Kidney (tissue), 22 donors: ENCODE measurements at places on chromosomes 1 and 21. TPM values are rescaled to one million over a fixed set of nuclear protein-coding genes. Genes with fewer than 3 reads are reported as not detected.
A peak's percentile ranks its signal among the peaks of the same experiment; 100 is the strongest.

DNA sequence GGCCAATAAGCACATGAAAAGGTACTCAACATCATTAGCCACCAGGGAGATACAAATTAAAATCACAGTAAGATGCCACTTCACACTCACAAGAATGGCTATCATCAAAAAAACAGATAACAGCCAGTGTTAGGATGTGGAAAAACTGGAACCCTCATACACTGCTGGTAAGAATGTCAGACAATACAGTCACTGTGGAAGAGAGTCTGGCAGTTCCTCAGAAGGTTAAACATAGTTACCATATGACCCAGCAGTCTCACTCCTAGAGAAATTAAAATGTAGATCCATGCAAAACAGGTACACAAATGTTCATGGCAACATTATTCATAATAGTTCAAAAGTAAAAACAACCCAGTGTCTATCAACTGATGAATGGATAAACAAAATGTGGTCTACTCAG lies 33.3 kb downstream of the LDLRAD1 start:
- H3K27ac ChIP-seq: no peak overlapping the region
- H3K4me3 ChIP-seq: no peak overlapping the region
- H3K36me3 ChIP-seq: no peaks in the 10 kb centered on the region
- no peaks in the 10 kb centered on the region for H3K27me3 ChIP-seq
- no peak for DNase-seq

DNA sequence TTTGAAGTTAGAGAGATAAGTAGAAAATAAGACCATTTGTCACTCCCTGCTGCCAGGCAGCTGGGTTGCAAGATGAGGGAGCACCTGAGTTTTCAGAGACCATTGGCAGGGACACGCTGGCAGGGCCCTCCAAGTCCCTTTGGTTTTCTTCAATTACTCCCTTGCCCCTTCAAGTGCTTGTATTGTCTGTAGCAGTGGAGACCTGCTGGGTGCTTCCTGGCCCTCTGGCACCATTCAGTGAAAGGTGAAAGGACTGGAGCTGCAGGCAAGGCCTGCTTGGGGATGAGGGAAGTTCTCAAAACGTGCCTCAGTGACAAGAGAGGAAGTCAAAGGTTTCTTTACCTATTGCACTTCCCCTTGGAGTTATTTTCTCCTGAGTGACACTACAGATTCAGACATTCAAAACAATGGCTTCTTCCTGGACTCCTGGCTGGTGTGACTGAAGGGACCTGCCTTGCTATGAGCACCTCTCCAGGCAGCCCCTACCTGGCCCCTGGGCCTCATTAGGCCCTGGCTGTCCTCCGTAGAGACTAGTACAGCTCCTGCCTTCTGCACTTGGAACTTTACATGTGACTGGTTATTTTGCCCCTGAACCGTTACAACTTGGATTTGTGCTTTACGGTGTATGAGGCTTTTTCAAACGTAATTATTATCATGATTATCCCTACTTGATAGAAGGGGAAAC lies 100.1 kb downstream of the C1orf21 start:
- DNase-seq: no peak
- no peaks in the 10 kb centered on the region for H3K27me3 ChIP-seq
- H3K27ac ChIP-seq: no peak overlapping the region
- no peaks in the 10 kb centered on the region for H3K4me1 ChIP-seq
- H3K36me3 ChIP-seq: no peaks in the 10 kb centered on the region
- no peak overlapping the region for H3K4me3 ChIP-seq

Gene S100B
- total RNA-seq: 6.9 TPM

Gene TGFBR3
- total RNA-seq: 57.9 TPM

Gene GNL2
- 35.9 TPM for total RNA-seq

- no peak overlapping the region for H3K4me3 ChIP-seq
- H3K27ac ChIP-seq: no peak overlapping the region
- H3K27me3 ChIP-seq: no peaks in the 10 kb centered on the region
- H3K4me1 ChIP-seq: no peaks in the 10 kb centered on the region
- DNase-seq: no peak
Observed at GRCh38 chr1:225845097-225845496, 35.2 kb downstream of the EPHX1 start.

- H3K4me3 ChIP-seq: no peak overlapping the region
- peak; percentile 67 for DNase-seq
- H3K36me3 ChIP-seq: no peaks in the 10 kb centered on the region
- peaks cover 5% of the 10 kb centered on the region for H3K4me1 ChIP-seq
Observed at GRCh38 chr21:42463861-42464515, 32.0 kb downstream of the RSPH1 start.

- DNase-seq: no peak
- H3K27ac ChIP-seq: no peak overlapping the region
- no peaks in the 10 kb centered on the region for H3K36me3 ChIP-seq
Observed at GRCh38 chr1:53075206-53075605, 13.2 kb downstream of the PODN start.

Gene OR2L13
- total RNA-seq: not detected

DNA sequence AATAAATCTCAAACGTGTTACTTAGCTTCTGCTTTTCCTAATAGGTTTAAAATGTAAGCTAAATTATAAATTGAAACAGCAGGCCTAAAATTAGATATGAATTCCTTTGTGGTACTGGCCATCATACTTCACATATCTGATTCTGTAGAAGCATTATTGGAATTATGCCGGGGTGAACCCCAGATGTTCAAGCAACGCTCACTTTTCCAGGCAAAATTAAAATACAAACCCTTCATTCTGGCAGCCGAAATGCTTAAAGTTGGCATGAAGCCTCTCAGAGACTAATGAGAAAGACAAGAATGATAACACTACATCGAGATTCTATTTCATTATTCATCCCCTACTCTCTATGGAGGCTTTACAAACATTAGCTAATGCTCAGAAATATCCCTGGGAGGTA lies 1352.7 kb upstream of the ADGRL2 start:
- no peak for DNase-seq
- no peak overlapping the region for H3K27ac ChIP-seq
- no peaks in the 10 kb centered on the region for H3K4me1 ChIP-seq
- H3K36me3 ChIP-seq: no peaks in the 10 kb centered on the region

Gene CD52
- 30.8 TPM for total RNA-seq

Gene KCNJ9
- total RNA-seq: not detected

DNA sequence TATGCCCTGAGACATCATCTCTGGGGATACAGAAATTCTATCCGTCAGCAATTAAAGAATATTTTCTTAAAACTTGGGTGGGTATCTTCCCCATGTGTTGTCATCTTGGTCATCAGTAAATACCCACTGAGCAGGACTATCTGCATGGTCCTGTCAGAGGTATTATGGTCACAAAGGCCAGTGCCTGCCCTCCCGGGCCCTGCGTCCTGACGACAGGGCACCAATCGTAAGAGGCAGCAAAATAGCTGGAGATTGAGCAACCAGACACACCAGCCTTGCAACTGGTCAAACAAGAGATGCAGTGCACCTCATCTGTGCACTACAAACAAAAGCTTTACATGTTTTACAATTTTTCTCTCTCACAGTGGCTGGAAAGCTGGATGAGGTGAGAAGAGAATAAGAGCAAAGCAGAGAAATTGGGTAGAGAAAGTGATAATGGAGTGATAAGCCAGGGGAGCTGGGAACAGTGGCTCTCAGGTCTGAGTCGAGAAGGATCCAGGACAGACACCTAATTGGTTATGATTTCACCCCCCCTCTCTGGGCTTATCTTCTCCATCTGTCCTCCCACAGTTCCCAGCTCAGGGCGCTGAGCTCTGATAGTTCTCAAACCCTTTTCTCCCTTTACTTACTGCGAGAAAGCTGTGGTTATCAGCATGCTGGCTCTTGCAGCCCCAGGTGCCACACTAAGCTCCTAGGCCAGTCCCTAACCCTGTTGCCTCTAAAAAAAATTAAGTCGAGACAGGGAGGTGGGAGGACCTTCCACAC lies 8.8 kb upstream of the SRP9 start:
- no peak for DNase-seq
- no peak overlapping the region for H3K27ac ChIP-seq
- H3K4me3 ChIP-seq: no peak overlapping the region
- no peaks in the 10 kb centered on the region for H3K36me3 ChIP-seq
- H3K27me3 ChIP-seq: no peaks in the 10 kb centered on the region

DNA sequence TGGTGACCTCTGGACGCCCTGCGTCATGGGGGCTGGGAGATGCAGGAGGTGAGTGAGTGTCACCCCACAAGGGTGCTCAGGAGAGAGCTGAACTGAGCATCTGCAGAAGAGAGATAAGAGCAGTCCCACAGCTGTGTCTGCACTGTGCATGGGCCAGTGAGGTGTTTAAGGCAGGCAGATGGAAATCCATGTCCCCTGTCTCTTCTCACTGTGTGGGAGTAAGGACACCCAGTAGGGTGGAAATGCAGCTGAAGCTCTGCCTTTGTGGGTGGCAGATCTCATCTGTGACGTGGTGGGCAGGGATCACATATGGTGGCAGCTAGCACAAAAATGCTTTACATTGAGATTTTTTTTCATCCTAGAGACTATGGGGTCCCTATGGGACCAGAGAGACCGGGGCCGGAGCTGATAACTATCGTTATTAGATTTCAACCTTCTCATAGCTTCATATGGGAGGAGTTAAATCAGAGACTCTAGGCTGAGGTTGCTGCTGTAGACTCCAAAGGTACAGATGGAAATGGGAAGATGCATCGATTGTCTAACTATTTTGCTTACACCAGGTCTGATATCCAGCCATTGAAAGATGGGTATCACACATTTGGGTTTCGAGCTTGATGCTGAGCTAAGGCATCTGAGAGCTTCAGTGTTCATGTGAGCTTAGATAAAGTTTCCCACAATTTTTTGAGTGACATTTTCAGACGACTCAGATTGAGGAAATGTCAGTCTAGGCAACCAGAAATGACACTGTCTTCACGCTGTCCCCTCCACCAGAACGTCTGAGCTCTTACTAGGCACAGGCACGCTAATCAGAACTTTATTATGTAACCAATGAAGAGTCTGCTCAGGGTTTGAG lies 65.3 kb upstream of the PSEN2 start:
- H3K36me3 ChIP-seq: no peaks in the 10 kb centered on the region
- H3K4me1 ChIP-seq: no peaks in the 10 kb centered on the region
- no peaks in the 10 kb centered on the region for H3K27me3 ChIP-seq
- H3K4me3 ChIP-seq: no peak overlapping the region

DNA sequence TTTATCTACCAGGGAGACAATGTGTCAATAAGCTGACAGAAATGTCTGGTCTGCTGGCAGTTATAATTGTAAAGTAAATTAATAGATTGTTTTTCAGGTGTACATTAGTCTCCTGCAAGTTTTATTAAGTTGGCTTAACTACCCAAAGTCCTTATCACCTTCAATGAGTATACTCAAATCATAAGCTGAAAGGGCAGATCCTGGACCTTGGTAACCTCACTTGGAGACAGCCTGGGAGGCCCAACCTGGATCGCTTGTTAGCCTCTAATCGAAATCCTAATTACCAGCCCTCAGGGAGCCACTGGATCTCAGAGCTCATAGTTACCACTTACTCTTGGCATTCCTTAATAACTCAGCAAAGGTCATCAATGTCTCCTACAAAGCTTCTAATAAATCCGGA lies 49.7 kb downstream of the UCHL5 start:
- no peaks in the 10 kb centered on the region for H3K36me3 ChIP-seq
- H3K27me3 ChIP-seq: no peaks in the 10 kb centered on the region
- no peaks in the 10 kb centered on the region for H3K4me1 ChIP-seq
- no peak for DNase-seq
- no peak overlapping the region for H3K27ac ChIP-seq
- no peak overlapping the region for H3K4me3 ChIP-seq

- H3K4me1 ChIP-seq: peaks cover 3% of the 10 kb centered on the region
- peaks cover 23% of the 10 kb centered on the region for H3K27me3 ChIP-seq
- DNase-seq: peak; percentile 64
- no peak overlapping the region for H3K4me3 ChIP-seq
- no peak overlapping the region for H3K27ac ChIP-seq
- H3K36me3 ChIP-seq: no peaks in the 10 kb centered on the region
Observed at GRCh38 chr1:220873868-220874655, 5.2 kb upstream of the HLX start.

DNA sequence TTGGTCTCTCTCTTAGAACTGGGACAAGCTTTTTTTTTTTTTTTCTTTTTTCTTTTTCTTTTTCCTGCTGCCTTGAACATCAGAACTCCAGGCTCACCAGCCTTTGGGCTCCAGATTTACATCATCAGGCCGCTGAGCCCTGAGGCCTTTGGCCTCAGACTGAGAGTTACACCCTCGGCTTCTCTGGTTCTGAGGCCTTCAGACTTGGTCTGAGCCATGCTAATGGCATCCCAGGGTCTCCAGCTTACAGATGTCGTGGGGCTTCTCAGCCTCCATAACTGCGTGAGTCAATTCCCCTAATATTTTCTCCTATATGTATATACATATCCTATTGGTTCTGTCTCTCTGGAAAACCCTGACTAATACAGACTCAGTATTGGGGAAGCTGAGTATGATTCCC lies 36.5 kb upstream of the RC3H1 start:
- no peaks in the 10 kb centered on the region for H3K27me3 ChIP-seq
- DNase-seq: no peak
- no peaks in the 10 kb centered on the region for H3K36me3 ChIP-seq
- H3K27ac ChIP-seq: no peak overlapping the region
- no peak overlapping the region for H3K4me3 ChIP-seq
- H3K4me1 ChIP-seq: no peaks in the 10 kb centered on the region

Gene FAM131C
- total RNA-seq: 5.0 TPM

GRCh38 chr1:113792986-113793385 lies 19.3 kb downstream of the RSBN1 start:
- no peak for DNase-seq

DNA sequence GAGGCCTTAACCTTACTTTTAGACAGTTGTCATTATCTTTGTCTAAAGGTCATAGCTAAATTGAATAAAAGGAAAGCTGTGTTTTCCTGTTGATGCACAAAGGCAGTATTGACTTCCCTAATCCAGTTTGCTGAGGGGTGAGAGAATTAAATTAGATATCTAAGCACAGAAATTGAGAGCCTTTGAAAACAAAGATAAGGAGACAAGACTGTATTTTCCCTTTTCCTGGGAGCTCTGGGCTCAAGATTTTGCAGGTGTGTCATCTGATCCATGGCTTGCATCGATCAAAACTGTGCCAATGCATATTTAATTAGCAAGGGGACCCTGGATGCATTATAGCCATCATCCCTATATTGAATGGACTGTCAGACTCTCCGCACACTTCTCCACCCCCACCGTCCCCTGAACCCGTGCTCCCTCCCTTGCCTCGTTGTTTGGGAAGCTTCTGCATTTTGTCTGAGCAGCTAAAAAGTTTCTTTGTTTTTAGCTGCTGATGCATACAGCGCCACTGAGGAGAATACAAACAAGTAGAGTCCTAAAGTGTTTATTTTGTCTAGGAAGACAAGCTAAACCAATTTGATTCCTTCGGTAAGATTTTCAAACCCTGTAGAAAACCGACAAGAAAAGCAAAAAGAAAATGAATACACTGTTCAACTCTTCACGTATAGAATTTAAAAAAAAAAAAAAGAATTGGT lies 186.3 kb downstream of the NFIA start:
- no peak overlapping the region for H3K27ac ChIP-seq
- no peaks in the 10 kb centered on the region for H3K4me1 ChIP-seq
- DNase-seq: no peak
- no peak overlapping the region for H3K4me3 ChIP-seq
- H3K36me3 ChIP-seq: no peaks in the 10 kb centered on the region
- no peaks in the 10 kb centered on the region for H3K27me3 ChIP-seq

Gene CD1E
- total RNA-seq: 3.5 TPM
